ENCODE measurements at places on chromosomes 16 and 17.

GRCh38 chr17:38922538-38923297, 2.7 kb upstream of the LASP1NB start:
- peak; percentile 40 for DNase-seq

DNA sequence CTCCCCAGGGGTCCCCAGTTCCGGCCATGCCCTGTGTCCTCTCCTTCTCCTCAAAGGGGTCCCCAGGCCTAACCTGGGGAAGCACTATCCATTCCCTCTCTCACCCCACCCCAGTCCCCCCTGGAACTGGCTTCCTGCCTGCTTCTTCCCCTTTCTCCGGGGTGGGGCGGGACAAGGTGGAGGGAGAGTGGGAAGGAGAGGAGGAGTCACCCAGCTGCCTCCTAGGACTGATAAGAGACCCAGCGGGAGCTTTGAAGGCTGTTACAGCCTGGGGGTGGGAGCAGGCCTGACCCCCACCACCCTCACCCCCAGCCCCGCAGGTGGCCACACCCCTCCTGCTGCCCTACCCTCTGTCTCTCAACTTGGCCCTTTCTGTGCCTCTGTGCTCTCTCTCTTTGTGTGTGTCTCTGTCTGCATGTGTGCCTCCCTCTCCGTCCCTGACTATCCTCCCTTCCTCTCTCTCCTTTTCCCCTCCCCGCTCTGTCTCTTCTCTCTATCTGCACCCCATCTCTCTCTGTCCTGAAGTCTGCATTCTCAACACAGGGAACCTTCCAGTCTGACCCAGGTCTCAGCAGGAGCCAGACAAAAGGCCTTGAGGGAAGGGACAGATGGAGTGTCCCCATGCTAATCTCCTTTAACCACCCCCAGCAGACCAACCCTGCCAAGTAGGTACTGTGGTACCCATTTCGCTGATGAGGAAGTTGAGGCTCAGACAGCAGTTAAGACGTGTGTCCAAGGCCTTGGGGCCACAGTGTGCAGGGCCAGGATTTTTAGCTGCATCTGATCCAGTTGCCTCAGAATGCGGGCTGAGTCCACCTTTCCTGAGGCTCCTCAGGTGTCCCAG, 66.1 kb downstream of the RAB11FIP4 start:
- DNase-seq: no peak

GRCh38 chr17:19004421-19005136, at the start of gene FAM83G:
FAM83G (minus strand) TSS chr17:19004764; CDS start chr17:19004041, 723 bp downstream.
- peak; percentile 76 for DNase-seq

GRCh38 chr17:27701963-27702362, 71.0 kb downstream of the LGALS9 start:
- DNase-seq: no peak

DNA sequence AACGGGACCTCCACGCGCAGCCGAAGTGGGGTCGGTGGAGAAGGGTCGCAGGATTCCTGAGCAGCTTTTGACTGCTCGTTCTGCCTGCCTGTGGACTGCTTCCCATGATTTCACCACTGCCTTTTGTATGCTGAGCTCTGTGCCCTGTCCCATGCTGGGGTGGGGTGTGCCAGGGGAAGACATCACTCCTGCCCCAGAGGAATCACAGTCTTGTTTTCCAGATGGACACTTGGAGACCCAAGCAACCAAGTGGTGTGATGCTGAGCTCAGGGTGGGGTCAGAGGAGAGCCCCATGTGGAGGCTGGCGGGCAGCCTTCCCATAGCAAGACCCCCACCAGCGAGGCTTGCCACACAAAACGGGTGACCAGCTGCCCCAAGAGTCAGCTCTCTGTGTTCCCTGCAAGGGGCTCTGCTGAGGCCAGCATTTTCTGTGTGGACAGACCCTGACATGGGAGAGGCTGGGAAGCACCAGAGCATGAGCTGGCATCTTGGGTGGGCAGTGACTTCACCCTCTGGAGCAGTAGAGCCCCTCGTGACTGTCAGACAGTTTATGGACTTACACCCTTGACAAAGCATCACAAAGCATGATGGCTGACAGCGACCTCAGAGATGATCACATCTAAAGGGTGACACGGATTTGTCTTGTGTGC, 111.9 kb downstream of the GNAO1 start:
- DNase-seq: no peak

GRCh38 chr17:81993729-81994592, 16.5 kb downstream of the ASPSCR1 start:
- DNase-seq: no peak

GRCh38 chr16:88070989-88071625, 119.9 kb downstream of the BANP start:
- DNase-seq: no peak

GRCh38 chr16:1779741-1780676, 2.4 kb downstream of the SPSB3 start:
- no peak for DNase-seq

- DNase-seq: no peak
These were observed 128.0 kb upstream of the CHMP6 start for GRCh38 chr17:80863626-80864025.

- DNase-seq: peak; percentile 18
These were observed 236.7 kb upstream of the GOT2 start for GRCh38 chr16:58970775-58971174.

- no peak for DNase-seq
These were observed 24.9 kb downstream of the B9D1 start for GRCh38 chr17:19337712-19338023.

GRCh38 chr16:58518083-58518979, 3.0 kb downstream of the SETD6 start:
- no peak for DNase-seq

- DNase-seq: no peak
These were observed 4.4 kb downstream of the ACADVL start for GRCh38 chr17:7224110-7224509.

Measured in AG08395 (cell line).